ENCODE measurements at places on chromosomes 5 and 9. TPM values are rescaled to one million over a fixed set of nuclear protein-coding genes. Genes with fewer than 3 reads are reported as not detected.

GRCh38 chr5:91028499-91028956 is 354.6 kb downstream of the ARRDC3 start:
- DNase-seq, result no peak

- DNase-seq, result peak; percentile 24
Measured at GRCh38 chr9:14256588-14256987, 57.4 kb downstream of the NFIB start.

DNA sequence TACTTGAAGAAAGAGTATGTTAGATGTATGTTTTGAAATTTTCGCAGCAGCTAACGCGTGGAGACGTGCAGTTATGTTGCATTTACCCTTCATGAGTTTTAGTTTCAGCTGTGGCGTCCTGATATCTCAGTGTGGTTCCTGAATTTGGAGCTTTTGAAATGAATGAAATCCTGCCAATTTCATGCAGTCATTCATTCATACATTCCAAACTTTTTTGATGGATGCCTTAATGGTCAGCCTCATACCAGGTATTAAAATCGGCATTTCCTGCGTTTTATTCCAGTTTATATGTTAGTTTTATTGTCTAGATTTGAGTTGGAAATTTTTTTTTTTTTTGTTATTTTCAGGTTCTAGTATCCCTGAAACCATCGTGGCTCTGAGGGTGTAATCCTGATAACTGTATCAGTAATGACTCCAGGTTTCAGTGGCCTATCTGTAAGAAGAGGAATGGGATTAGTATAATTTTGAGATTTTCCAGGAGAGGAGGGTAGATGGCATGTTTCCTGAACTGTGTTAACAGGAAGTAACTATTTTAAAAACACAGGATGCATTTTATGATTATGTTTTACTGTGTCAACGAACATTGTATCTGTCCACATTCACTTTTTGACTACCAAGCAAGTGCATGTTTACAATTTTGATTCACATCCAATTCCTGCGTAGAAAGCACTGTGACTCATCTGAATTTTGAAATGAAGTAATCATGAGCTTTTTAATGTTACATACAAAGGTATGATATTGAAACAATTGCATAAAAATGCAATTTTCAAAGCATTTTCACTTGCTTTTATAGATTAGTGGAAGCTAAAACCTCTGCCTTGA is 1.0 kb downstream of the FOCAD start:
- peak; percentile 92 for DNase-seq

DNA sequence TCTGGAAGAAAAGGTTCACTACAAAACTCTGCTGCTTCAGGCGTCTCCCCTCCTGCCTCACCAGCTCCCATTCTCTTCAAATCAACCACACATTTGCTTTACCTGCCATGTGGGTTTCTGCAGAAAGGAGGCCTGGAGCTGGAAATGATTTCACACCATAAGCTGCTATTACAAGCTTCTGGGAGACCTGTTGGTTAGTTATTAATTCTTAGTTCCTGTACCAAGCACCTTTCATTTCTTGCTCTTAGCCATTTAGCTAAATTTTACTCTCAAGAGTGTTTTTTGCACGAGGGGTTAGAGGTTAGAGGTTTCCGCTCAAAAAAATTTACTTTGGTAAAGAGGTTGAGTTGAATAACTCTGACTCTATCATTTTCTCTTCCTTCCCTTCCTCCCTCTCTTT is 70.3 kb downstream of the MAP1B start:
- DNase-seq, result no peak

GRCh38 chr5:90824436-90824835 is 265.8 kb downstream of the ADGRV1 start:
- DNase-seq, result no peak

- DNase-seq, result no peak
Measured at GRCh38 chr9:73402081-73403028, 250.7 kb downstream of the ANXA1 start.

GRCh38 chr9:125433461-125434011 is 171.9 kb downstream of the GAPVD1 start:
- no peak for DNase-seq

GRCh38 chr9:130740218-130741023 is 46.8 kb downstream of the EXOSC2 start:
- no peak for DNase-seq

GRCh38 chr5:162391833-162392232 is 324.3 kb downstream of the GABRG2 start:
- no peak for DNase-seq

- DNase-seq, result no peak
Measured at GRCh38 chr5:7495131-7495517, 99.2 kb downstream of the ADCY2 start.

DNA sequence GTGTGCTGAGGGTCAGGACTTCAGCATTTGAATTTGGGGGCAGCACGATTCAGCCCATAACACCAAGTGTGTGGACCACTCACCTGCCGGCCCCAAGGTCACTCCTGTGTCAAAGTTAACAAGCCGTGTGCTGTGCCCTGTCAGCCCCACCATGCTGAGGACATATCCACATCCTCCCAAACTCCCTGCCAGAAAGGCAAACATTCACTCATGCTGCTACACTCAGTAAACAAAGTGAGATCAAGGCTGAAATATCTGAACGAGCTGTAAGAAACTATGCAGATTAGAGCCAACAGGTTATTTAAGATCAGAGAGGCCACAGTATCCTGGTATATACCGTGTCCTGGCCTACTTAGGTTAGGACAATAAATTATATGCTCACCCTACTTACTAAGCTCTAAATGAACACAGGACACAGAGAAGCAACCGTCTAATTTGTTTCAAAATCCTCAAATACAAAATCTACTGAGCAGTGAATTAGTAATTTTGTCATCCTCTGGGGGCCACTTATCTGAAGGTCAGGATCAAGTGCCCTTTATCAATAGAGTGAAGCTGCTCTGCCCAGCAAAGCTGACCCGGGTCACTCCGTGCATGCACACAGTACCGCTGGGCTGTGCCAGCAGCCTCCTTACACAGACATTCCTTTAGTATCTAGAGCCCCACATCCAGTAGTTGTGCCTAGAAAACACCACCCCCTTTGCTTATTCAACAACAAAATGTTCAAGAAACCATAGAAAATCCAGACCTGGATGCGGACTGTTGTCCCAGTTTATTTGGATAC is 28.2 kb downstream of the RETREG1 start:
- no peak for DNase-seq

DNA sequence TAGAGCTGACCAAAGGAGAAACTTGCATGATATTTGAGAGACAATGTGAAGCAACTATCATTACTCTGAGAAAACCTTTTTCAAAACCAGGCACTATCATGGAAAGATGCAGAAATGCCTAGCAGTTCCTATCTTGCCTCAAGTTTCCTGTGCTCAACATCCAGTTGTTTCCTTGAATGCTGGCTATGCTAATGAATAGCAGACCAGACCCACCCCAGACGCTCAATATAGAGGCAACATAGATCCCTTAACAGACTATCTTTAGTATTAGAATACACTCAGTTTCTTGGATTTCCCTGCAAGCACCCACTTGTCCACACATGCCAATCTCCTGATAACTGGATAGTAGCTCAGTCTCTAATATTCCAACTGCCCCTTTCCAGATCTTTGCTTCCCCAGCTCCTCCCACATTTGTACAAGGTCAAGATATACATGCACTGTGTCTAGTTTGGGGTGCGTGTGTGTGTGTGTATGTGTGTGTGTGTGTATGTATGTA is 93.3 kb upstream of the PCSK5 start:
- no peak for DNase-seq

DNA sequence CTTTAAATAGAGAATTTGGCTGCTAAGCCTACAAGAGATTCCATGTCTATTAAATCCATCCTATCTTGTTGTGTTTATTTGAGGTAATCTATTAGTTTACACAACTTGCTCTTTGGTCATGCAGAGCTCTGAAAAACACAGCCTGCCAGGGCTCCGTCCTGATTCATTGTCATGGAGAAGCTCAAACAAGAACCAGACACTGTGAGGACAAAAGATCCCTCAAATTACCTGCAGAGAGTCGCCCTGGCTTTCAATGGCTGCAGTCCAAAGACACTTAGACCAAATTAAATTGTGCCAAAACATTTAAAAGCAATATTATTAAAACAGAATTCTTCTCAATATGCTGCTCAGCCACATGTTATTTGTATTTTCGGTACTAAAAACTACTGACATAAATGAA is 60.1 kb downstream of the CDH18 start:
- no peak for DNase-seq

GRCh38 chr5:142783601-142784341 is 13.6 kb downstream of the ARHGAP26 start:
- DNase-seq, result no peak

DNA sequence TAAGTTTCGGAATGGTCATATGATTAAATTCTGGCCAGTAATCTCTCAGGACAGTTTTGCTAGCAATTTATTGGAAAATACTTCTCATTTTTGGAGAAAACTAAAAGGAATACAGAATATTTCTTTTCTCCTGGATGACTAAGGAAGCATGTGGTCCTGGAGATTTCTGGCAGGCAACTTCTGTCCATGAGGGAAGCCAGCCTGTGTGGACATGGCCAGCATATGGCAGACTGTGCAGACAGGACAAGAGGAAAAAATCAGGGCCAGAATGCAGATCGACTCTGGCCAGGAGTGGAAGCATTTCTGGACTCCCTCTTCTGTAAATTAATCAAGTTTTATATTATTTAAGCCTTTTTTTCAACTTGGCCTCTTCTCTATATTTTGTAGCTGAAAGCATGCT is 100.4 kb upstream of the CDH18 start:
- DNase-seq, result no peak

DNA sequence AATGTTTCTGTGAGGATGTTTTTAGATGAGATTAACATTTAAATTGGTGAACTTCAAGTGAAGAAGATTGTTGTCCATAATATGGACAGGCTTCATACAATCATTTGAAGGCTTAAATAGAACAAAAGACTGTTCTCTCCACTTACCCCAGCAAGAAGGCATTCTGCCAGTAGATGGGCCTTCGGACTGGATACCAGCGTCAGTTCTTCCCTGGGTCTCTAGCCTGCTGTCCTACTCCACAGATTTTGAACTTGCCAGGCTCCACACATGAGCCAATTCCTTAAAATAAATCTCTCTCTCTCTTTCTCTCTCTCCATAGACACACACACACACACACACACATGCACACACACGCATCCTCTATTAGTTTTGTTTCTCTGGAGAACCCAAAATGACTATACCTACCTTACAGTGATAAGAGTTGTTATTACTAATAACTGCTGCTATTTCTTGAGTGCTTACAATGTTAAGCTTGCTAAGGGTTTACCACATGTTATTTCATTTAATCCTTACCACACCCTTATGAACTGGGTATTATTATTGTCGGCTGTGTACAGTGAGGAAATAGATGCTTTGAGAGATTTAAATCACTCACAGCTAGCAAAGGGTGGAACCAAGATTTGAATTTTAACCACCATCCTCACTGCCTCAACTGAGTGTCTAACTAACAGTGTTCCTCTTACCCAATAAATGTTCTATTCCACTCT is 19.8 kb upstream of the IQGAP2 start:
- no peak for DNase-seq

DNA sequence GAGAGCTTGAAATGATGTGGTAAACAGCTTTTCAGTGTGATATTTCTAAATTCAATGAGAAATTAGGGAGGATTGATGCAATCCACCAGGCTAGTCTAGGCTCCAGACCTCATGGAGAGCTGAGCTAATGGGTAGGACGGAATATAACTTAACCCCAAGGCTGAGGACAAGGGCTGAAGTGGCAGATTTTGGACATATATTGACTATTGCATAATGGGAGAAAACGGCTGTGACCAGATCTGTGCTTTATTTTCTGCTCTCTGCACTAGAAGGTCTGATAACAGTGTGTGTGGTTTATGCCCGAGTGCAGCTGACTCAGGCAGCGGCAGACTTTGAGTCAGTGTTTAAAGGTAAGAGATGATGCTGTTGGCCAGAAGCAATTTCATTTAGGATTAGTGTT is 70.6 kb downstream of the ACTBL2 start:
- DNase-seq, result no peak

- peak; percentile 7 for DNase-seq
Measured at GRCh38 chr5:43514471-43514815, 505 bp downstream of the C5orf34 start.

DNA sequence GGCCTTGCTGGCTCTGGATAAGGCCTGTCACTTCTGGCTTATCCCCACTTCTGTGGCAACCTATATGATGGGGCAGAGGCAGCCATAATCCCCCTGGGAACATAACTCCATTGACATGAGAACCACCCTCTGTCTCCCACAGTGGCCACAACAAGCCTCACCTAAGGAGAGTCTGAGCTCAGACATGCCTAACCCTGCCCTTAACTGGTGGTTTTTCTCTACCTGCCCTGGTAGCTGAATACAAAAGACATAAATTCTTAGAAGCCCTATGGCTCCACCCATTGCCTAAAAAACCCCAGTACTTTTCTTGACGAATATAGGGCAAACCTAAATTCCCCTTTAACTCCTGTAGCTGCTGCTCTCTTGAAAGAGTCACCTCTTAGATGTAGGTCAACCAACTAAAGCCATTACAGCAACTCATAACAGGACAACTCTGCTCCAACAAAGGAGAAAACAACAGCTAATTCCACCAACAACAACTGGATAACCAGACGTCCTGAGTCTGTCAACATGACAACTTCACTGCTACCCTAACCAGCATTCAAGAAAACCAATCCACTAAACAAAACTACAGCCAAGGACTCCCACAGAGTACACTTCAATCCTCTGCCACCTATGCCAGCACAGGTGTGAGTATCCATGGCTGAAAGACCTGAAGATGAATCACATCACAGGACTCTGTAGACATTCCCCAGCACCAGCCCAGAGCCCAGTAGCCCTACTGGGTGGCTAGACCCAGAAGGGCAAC is 427.7 kb downstream of the PRELID2 start:
- no peak for DNase-seq

GRCh38 chr9:136617746-136618579 is 44.8 kb upstream of the EGFL7 start:
- DNase-seq, result no peak

Gene CREBRF
- 16.3 TPM for total RNA-seq

Gene KIF12
- not detected for total RNA-seq

Gene SLIT3
- under 0.01 TPM for total RNA-seq

Gene SLC24A2
- not detected for total RNA-seq

Gene SCAMP1
- 45.1 TPM for total RNA-seq

Gene BHMT
- not detected for total RNA-seq

Gene SPRY4
- 4.5 TPM for total RNA-seq

Gene SPINK13
- total RNA-seq, result not detected

Gene DMRT2
- not detected for total RNA-seq
